ENCODE measurements at places on chromosomes 16 and 17.

DNA sequence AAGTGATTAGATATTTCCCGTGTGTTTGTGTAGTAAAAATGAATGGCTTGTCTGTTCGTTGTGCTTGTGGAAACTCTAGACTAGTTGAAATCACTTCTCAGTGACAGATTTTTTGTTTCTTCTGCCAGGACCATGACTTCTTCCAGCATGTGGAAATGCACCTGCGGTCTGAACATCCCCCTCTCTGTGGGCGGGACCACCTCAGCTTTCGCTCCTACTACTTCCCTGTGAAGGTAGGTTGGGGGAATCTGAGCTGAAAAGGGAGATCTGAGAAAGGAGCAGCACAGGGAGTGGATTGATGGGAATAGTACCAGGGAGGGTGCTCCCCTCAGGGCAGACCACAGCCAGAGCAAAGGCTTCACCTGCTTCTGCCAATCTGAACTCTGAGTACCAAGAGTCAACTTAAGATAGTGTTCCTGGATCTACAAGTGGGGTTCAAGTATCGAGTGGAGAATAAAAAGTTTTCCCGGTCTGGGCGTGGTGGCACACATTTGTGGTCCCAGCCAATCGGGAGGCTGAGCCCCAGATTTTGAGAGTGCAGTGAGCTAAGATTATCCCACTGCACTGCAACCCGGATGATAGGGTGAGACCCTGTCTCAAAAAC lies 47.5 kb downstream of the SF3B3 start:
- no peak for DNase-seq

DNA sequence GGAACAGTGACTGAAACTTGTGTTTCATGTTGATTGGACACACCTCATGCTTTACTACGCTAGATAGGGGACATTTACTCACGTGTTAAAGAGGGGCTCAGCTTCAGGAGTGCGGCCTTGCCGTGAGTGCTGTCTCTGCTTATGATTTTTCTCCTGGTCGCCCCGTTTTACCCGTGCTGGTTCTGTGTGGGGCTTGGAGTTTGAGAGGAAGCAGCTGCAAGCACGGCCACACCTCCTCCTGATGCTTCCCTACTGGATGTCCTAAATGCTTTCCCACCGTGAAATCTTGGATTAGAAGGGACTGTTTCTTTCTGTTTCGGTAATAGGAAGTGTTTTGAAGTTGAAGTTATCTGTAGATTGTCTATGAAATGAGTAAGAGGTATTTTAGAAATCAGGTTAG lies 54.0 kb upstream of the ZNF750 start:
- peak; percentile 40 for DNase-seq

- no peak for DNase-seq
These were observed 116.8 kb downstream of the ANKRD11 start for GRCh38 chr16:89373355-89374110.

DNA sequence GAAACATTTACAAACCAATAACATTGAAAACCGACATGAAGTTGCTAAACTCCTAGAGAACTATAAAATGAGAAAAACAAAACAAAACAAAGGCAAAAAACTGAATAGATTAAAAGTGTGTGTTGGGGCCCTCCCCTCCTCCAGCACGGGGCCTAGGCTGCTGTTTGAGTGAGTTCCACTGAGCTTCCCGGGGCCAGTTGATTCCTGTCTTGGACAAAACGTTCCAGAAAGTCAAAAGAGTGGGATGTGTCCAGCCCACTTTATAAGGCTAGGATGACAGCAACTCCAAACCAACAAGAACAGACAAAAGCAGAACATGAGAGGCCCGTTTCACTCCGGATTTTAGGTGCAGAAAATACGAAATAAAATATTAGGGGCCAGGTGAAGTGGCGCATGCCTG lies 11.6 kb upstream of the CSNK1D start:
- DNase-seq = no peak

- no peak for DNase-seq
These were observed 870.1 kb downstream of the CDH11 start for GRCh38 chr16:64251742-64252141.

GRCh38 chr16:278863-279366 lies 1.5 kb upstream of the ARHGDIG start:
- DNase-seq = peak; percentile 54

- DNase-seq = no peak
These were observed 21.5 kb upstream of the HELZ start for GRCh38 chr17:67266496-67266895.

DNA sequence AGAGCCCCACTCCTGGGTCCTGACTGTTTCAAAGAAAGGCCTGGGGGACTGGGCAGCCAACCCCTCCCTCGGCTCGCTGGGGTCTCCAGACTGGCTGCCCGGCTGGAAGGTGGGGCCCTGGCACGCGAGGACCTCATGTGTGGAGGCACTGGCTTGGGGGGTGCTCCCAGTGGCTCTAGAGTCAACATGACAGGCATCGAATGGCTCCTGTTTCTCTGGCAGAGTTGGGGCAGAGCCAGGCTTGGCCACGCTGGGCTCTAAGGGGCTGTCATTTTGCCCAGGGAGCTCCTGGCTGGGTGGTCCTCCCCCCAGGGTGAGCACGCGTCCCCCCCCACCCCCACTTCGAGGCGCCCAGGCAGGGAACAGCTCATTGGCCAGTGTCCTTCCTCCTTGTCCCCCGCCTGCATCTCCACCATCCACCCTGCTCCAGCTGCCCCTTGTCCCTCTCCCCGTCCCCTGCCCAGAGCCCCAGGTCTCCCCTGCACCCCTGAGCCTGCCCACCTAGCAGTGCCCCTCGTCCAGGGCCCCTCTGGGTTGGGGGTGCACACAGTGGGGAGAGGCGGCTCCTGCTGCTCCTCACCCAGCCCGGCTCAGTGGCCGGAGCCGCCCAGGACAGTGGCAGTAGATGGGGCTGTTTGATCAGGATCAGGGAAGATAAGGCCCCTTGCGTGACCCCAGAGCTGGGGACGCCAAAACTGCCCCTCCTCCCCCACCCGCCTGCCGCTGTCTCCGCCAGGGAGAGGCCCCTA lies 2.7 kb downstream of the GCGR start:
- no peak for DNase-seq

- DNase-seq = no peak
These were observed 74.6 kb downstream of the TMEM100 start for GRCh38 chr17:55648086-55648485.
